Subcutaneous adipose tissue (tissue), 4 donors: ENCODE measurements at places on chromosomes 5 and 9. TPM values are rescaled to one million over a fixed set of nuclear protein-coding genes. Genes with fewer than 3 reads are reported as not detected.

Gene RASEF
- total RNA-seq = not detected

Gene FLT4
- total RNA-seq = 5.1 TPM

Gene FOXI1
- not detected for total RNA-seq

Gene HAVCR2
- 16.6 TPM for total RNA-seq

Gene GNA14
- total RNA-seq = 0.98 TPM

Gene KIF24
- total RNA-seq = 0.65 TPM

Gene CARD6
- 38.9 TPM for total RNA-seq

Gene ANKRD34B
- not detected for total RNA-seq

Gene SHISAL2B
- total RNA-seq = not detected

Gene RAI14
- total RNA-seq = 12.6 TPM

Gene UNC5A
- total RNA-seq = 0.17 TPM

Gene CDK9
- total RNA-seq = 91.4 TPM

Gene IL31RA
- not detected for total RNA-seq

Gene FOXD4L4
- 0.44 TPM for total RNA-seq

Gene FOXD1
- not detected for total RNA-seq

Gene CCDC69
- 307 TPM for total RNA-seq

Gene RETREG1
- 131 TPM for total RNA-seq

Gene PCDHA12
- total RNA-seq = 0.19 TPM

Gene RPL7A
- 1,675 TPM for total RNA-seq

Gene CDKN2B
- 29.8 TPM for total RNA-seq

Gene STKLD1
- not detected for total RNA-seq

Gene AMBP
- not detected for total RNA-seq

Gene ACTL7B
- not detected for total RNA-seq

Gene SPOCK1
- 70.5 TPM for total RNA-seq

Gene CDO1
- total RNA-seq = 74.2 TPM

Gene LCN9
- not detected for total RNA-seq

Gene DEPDC1B
- total RNA-seq = 0.98 TPM

Gene GRHPR
- 99.0 TPM for total RNA-seq

Gene REEP5
- total RNA-seq = 122 TPM

Gene GPR150
- total RNA-seq = 0.88 TPM
